ENCODE measurements at places on chromosomes 7 and 10.

DNA sequence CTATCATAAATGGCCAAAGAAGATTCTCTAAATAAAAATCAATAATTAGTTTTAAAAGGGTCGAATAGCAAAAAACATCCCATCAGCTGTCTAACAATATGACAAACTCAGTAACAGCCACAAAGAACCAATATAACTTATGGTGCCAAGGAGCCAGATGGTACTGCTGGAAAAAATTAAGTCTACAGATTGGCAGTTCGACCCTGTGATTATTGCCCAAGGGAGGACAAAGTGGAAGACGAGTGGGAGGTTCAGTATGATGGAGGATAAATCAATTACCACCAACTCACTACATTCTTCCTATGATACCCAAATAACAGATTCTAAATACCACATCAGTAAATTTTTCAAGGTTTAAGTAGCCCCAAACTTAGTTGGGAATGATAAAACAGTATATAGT lies 49.0 kb downstream of the SKAP2 start:
- DNase-seq, result no peak

GRCh38 chr10:132762267-132762666 lies 23.7 kb downstream of the NKX6-2 start:
- no peak for DNase-seq

GRCh38 chr7:2843711-2844152 lies 376 bp downstream of the GNA12 start:
- no peak for DNase-seq

DNA sequence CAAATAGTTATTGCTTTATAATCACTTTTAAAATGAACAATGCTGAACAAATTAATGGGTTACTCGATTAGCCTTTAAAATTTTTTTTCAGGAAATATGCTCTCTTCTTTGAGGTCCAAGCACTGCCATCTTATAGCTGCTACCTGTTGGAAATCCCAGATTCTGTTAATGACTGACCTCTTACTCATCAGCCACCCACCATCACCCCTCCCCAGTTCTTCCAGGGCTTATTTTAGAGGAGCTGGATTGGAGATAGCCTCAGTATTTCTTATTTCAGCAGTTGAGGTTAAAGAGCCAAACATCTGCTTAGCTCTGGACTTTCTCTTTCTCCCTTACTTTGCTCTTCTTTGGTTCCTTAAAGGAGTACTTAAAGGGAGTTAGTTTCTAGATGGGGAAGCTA lies 420.0 kb downstream of the EXOC4 start:
- DNase-seq, result no peak

GRCh38 chr10:31867646-31868045 lies 61.0 kb downstream of the ARHGAP12 start:
- DNase-seq, result no peak

DNA sequence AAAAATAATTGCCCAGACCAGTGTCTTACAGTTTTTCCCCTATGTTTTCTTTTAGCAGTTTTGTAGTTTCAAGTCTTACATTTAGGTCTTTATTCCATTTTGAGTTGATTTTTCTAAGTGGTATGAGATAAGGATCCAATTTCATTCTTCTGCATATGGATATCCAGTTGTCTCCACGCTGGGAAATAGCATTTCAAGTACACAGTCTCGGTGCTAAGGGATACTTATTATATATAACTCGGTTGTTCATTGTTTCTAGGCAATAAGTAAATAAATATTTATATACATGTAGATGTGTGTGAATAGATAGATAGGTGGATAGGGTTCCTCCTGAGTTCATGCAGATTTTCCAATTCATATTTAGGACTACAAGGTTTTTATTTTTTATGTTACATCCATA lies 16.0 kb downstream of the TAF3 start:
- no peak for DNase-seq

GRCh38 chr10:113441220-113441619 lies 111.6 kb upstream of the HABP2 start:
- no peak for DNase-seq

- DNase-seq, result no peak
Observed at GRCh38 chr10:127972751-127973357, 66.0 kb downstream of the PTPRE start.

DNA sequence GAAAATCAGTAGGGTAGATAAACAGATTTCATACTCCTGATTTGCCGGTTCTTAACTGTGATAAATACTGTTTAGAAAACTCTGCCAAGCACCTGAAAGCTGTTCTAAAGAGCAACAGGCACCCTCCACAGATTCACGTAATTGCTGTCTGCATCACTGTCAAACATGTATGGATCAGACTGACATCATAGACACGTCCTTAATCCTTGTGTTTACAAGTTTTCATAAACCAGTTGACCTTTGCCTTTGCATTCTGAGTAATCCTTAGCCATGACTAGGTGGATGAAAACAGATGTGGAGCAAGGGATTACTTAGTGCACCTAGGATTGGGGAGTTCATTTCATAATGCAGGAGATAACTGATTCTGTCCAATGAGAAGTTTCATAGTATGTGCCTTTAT lies 41.6 kb downstream of the SLC39A12 start:
- DNase-seq, result no peak

- no peak for DNase-seq
Observed at GRCh38 chr10:11325817-11326216, 285.6 kb downstream of the USP6NL start.

GRCh38 chr10:56867236-56867635 lies 506.2 kb upstream of the ZWINT start:
- no peak for DNase-seq

- no peak for DNase-seq
Observed at GRCh38 chr10:122861711-122862161, 16.1 kb upstream of the CUZD1 start.

DNA sequence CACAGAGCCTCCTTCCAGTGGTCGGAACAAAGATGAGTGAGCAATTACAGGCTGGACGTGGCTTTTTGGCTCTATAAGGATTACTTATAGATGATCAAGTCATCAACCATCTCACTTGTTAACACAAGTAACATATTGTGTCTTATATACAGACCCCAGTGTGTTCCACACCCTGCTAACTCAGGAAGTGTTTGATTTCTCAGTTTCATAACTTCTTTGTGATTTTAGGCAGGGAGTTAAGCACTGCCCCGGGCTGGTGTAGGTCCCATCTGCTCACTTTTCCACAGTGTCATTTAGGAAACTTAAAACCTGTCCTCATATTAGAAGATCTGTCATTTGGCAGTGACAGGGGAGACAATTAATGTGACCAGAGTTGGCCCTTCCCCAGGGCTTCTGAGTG lies 6.2 kb downstream of the FOXI2 start:
- no peak for DNase-seq

DNA sequence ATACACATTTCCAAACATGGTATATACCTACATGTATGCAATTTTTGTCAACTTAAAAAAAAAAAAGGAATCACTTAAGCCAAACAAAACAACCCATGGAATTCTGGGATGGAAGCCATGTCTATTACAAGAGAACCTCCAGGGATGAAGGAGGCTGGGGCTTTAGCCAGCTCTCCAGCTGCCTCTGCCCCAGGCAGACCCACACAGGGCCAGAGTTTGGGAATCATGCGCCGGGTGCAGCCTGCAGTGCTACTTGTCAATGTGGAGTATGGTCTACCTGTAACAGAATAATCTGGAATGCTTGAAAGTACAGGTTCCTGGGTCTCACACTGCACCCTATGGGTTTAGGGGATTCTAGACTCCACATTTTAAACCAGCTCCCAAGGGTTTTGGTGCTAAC lies 10.8 kb downstream of the ATP6V0E2 start:
- no peak for DNase-seq

DNA sequence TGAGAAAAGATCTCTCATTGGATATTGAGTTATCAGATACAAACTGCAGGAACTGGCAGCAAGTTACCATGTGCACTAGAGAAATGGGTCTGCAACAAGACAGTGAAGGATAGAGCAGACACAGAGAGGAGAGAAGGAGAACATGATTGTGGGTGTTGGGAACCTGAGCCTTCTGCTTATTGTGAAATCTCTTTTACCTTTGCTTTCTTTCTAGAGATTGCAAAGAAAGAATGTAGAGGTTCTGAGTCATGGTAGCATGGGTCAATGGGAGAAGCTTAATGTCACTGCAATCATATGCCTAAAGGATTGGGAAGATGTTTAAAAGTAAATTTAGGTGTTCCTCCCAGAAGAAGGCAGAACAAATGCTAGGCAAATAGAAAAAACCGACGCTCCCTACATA lies 821.4 kb downstream of the CCSER2 start:
- DNase-seq, result no peak

DNA sequence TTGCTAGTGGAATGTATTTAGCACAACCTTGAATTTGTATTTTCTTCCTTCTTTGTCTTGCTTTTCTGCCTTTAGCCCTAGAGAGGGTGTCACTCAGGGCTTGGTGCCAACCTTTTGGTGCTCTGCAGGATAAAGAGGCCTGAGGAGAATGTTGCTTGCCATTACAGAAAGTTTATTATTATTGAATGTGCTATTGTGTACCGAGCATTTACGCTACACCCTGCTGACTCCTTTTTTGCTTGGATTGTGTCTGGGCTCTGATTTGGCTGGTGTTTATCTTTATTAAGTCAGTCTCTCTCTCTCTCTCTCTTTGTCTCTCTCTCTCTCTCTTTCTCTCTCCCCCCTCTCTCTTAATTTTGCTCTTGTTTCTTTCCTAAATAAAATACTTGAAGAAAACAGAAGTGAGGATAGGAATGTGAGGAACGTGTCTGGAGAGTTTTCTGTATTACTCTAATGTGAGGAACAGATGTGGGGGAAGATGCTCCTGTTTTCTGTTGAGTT lies 284.4 kb upstream of the PHYHIPL start:
- DNase-seq, result no peak

DNA sequence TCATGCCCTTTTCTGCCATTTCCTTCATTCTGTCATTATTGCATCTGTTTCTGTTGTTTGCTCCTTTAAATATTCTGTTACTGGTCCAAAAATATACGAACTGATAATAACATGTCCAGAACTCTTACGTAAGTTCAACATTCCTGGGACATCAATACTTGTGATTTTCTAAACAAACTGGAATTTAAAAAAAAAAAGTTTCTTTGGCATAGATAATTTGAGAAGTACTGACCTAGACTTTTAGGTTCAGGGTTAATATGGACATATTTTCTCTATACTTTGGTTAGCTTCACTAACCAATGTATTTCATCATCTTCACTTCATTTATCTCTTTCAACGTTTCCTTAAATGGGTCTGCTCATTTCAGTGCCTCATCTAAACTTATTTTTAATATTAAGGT lies 147.3 kb downstream of the JMJD1C start:
- DNase-seq, result no peak

GRCh38 chr7:4108951-4109350 lies 573.1 kb upstream of the FOXK1 start:
- DNase-seq, result no peak

DNA sequence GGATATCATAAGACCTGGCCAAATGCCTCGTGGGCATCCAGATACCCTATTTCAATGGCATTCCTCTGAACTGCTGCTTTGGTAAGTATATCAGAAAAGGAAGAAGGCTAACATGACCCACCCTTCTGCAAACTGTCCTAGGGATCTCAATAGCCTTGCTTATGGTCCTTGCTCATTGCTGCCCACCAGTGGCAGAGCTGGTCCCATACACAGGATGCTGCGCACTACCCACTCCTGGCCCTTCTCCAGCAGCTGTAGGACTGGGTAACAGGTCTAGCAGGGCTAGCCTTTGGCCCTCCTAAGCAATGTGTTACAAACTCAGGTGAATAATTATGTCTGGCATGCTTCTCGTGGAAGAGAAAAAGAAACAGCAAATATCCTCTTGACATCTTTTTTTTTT lies 72.5 kb downstream of the C10orf90 start:
- DNase-seq, result no peak

GRCh38 chr10:33616956-33617355 lies 282.5 kb upstream of the NRP1 start:
- DNase-seq, result no peak

DNA sequence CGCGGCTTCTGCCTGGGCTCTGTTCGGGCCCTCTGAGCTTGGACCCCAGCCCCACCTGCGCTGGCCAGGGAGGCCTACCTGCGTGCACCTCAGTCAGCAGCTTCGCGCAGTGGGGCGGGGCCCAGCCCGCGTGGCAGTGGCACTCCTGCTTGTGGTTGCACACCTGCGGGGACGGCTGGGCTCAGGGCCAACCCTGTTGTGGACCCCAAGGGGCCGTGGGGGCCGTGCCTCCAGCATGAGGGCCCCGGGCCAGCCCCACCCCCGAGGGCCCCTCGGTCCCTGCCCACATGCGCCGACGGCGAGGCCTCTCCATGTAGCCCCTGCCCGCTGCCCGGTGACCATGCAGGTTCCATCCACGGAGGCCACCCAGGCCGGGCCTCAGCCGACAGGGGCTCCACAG lies 7.3 kb downstream of the ADAM8 start:
- DNase-seq, result no peak

DNA sequence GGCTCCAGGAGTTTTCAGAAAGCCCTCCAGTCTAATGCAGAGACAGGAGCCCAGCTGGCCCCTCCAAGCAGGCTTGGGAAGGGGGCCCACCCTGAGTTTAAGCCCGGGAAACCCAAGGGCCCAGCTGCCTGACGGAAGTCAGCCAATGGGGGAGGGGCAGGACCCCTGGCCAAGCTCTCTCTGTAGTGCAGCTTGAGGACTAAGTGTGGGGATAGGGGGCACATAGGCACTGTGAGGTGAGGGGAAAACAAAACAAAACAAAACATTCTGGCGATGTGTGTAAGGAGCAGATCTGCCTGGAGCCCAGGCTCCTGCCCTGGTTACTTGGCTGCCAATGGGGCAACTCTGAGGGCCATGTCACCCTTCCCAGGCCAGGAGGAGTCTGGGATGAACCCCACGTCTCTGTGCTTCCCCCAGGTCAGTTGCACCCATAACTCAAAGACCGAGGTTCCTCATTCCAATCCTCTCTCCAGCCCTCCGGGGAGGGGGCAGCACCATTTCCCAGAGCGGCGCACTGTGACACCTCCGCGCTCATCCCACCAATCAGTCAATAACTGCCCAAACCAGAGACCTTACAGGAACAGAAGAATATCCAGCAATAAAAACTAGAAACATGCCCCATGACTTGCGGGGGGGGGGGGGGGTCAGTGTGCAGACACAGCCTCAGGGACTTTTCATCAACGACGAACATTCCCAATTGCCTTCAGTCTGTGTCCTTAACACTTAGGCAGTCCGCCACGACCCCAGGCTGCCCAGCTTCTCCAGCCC lies 1.7 kb downstream of the CXCL12 start:
- no peak for DNase-seq

GRCh38 chr7:96200740-96201139 lies 121.2 kb downstream of the SLC25A13 start:
- DNase-seq, result no peak

- no peak for DNase-seq
Observed at GRCh38 chr7:463817-464453, 55.7 kb downstream of the PDGFA start.

Data from esophagus squamous epithelium (tissue), 5 donors.